Fibroblast of upper back skin (primary cell): ENCODE measurements at places on chromosomes 5 and 9.
A peak's percentile ranks its signal among the peaks of the same experiment; 100 is the strongest.

DNA sequence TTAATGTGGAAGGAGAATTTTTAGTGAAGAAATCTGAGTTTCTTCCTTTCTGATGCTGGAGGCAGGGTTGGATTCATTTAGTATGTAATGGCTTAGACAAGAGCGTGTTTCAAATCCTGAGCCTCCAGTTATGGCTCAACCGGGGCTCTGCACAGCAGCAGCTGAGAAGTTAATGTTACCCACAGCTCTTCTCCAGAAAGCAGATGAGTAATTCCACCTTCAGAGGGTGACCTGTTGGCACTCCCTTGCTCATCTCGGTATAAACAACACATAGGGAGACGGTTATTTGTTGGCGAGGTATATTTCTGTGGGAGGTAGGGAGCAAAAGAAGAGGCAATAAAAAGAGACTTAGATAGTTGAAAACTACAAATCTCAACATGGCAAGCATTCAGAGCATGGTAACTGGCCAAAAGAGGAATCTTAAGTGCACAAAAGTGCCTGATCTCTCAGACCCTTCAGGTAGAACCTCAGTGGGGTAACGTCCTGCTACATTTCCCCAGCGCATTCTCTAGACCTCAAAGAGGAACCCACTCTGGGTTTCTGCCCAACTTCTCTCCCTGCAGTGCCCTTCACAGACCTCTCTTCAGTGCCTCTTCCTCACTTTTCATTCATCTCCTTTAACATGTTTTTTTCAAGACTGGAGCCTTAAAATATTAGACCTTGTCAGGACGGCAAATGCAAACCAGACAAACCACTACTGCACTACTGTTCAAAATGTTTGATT, 417.5 kb upstream of the ADAMTSL1 start:
- DNase-seq = no peak

DNA sequence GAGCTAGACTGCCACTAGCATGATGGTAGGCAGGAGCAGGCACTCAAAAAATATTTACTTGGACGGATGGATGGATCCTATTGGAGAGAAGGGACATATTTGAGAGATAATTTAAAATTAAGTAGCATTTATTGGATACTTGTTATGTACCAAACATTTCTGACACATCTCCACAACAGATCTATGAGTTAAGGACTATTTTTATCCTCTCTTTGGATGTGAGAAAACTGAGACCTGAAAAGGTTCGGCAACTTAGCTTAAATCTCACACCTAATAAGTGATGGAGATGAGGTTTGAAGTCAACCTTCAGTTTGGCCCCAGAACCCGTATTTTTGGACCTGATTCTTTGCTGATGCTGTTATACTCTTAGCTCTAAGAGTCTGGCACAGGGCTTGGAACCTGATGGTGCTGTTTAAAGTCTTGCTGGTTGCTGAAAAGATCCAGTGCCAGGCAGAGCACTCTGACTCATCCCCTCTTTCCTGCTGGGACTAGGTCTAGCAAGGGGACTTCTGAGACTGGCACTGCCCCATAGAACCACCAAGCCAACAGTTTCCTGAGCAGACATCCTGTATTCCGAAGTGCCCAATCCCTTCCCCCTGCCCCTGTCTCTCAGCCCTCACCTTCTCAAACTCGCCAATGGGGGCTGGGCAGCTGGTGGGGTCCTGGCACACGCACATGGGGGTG, 15.6 kb downstream of the SPARC start:
- no peak for DNase-seq

- DNase-seq = no peak
Measured at GRCh38 chr5:54679686-54680085, 162.1 kb downstream of the SNX18 start.

DNA sequence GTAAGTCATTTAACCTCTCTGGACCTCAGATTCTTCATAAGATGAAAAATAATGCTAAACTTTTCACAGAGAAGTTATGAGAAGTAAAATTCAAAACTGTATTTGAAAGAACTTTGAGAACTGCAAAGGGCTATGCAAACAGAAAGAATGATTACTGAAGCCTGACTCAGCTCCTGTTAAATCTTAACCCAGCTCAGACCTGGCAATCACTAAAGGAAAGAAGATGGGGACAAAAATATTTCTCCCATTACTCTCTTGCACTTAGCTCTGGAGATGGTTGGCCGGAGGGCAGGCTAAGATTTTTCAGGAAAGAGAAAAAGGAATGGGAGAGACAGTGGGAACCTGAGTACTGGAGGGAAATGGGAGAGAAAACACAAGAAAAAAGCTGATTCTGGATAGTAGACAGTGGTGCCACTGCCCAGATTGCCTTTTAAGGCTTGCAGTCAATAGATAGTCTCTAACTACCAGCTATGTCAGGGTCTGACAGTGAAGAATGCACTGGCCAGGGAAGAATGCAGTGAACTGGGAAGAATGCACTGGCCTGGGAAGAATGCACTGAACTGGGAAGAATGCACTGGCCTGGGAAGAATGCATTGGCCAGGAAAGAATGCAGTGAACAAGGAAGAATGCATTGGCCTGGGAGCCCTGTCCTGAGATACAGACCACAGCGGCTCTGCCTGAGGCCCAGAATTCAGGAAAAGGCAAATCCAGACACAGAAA, 25.2 kb upstream of the CEMIP2 start:
- peak; percentile 90 for DNase-seq

GRCh38 chr5:59390989-59391388, 502.5 kb downstream of the PDE4D start:
- no peak for DNase-seq

- no peak for DNase-seq
Measured at GRCh38 chr5:16826379-16827125, 109.5 kb downstream of the MYO10 start.

DNA sequence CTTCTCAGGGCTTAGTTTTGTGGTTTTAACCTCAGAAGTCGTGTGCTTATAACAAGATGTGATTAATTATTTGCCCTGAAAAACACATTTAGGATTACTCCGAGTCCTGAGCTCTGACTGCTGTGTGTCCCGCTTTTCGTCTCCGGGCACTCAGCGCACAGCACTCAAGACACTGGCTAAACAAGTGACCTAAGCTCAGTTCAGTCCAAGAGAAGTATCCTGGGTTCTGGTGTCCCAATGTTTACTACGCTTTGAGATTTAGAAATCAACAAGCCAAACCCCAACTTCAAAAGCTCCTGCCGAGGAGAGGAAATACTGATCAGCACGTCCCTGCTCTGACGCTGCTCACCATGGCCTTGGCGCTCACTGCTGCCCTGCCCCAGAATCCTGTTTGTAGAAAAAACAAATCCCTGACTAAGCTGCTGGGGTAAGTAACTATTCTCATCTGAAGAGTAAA, 53.2 kb downstream of the IPPK start:
- DNase-seq = no peak

GRCh38 chr5:67341478-67341877, 144.9 kb upstream of the CD180 start:
- DNase-seq = no peak

DNA sequence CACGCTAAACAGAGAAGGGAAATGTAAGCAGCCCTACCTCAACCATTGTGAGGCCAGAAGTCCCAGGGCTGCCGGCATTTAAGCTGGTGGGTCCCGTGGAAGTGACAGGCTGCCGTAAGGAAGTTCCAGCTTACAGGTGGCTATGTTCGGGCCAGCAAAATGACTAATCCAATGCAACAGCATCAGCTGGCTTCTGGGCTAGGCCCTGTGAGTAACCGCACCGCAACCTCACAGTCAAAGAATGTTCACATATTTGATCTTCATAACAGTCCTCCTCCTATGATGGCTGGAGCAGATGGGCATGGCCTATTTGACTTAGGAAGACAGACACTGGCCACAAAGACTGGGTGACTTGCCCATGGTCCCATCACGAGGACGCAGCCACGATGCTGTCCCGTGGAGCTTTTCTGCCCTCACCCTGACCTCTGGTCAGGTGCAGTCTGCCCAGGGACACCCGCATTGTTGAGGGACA, 88.2 kb downstream of the LIFR start:
- peak; percentile 91 for DNase-seq

GRCh38 chr9:114745108-114745848, 60.6 kb downstream of the TNFSF15 start:
- no peak for DNase-seq

DNA sequence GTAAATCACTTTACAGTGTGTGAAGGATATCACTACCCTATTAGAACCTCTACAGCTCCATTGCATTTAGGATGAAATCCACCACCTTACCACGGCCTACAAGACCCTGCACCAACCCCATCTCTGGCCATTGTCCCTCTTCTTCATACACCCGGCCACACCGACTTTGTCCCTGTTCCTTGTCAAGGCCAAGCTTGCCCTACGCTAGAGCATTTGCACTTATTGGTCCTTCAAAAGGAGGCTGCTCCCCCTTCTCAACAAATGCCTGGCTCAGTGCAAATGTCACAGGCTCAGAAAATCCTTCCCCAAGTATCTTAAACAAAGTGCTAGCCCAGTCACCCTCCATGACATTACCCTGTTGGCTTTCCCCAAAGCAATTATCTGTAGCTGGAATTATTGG, 4.1 kb upstream of the HRH2 start:
- DNase-seq = no peak

DNA sequence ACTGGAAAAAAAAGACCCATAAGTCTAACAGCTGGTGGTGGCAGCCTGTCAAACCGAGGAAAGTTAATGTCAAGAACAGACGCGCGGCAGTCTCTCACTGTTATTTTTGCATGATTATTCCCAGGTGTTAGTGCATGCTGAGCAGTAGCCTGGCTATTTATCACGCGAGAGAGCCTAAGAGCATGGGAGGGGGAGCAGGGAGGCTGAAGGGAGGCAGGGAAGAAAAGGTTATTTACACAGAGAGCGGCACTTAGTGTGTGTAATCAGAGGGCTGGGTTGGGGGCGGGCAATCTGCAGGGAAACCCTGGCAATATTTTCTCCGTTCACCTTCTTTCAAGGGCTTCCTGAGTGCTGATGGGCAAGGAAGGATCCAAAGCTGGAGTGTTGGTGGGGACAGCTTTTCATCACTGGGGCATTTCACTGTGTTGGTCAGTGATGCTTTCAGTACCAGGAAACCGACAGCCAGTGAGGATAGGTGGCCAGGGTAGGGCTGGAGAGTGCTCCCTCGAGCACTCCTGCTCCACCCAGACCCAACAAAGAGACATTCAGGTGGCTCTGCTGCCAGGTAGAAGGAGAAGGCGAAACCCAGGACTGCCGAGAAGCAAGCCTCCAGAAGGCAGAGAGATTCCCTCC, 39.6 kb downstream of the ZNF608 start:
- DNase-seq = peak; percentile 91

DNA sequence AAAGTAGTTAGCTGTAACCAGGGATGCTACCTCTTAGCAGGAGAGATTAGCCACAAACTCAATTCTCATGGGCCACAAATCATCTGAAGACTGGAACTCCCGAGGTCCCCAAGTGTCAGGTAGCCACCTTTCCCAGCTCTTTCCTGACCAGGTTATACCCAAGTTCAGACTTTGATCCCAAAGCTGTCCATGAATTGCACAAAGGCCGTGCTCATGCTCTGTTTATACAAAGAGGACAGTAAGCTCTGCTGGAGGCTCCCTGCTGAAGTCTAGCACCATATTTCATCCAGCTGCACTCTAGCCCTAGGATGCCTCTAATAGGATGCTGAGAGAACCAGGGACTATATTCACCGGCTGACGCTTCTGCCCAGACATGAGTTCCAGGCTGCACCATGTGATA, 271.0 kb upstream of the ADAMTSL1 start:
- no peak for DNase-seq

- no peak for DNase-seq
Measured at GRCh38 chr9:98108531-98109031, 10.4 kb downstream of the TRIM14 start.
